ENCODE measurements at places on chromosomes 6 and 20. TPM values are rescaled to one million over a fixed set of nuclear protein-coding genes. Genes with fewer than 3 reads are reported as not detected.

DNA sequence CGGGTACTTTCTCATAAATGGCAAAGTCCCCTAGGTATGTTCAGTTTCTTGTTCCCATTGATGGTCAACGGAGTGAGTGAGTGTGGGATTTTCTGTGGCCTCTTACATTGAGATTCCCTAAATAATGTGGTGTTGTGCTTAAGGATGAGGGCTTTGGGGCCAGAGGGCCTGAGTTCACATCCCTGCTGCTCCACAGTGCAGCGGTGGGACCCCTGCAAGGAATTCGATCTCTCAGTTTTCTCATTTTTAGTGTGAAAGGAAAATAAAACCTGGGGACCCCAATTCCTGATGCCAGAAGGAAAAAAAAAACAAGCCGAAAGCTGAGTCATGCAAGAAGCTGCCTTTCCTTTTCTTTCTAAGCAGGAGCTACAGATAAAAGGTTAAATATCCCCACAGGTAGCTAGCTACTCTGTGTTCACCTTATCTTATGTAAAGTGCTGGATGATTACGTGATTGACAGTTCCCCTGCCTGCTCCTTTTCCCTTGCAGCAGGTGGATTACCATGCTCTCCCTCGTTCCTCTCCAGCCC lies 120.2 kb upstream of the CLDN20 start:
- no peak for DNase-seq

Gene HCRTR2
- polyA plus RNA-seq = 0.12 TPM

GRCh38 chr20:35627121-35627520 lies 11.5 kb downstream of the SPAG4 start:
- DNase-seq = no peak

GRCh38 chr6:160034036-160034930 lies 65.4 kb downstream of the IGF2R start:
- DNase-seq = no peak

GRCh38 chr6:99467509-99468106 lies 42.5 kb upstream of the PNISR start:
- peak; percentile 1 for DNase-seq

DNA sequence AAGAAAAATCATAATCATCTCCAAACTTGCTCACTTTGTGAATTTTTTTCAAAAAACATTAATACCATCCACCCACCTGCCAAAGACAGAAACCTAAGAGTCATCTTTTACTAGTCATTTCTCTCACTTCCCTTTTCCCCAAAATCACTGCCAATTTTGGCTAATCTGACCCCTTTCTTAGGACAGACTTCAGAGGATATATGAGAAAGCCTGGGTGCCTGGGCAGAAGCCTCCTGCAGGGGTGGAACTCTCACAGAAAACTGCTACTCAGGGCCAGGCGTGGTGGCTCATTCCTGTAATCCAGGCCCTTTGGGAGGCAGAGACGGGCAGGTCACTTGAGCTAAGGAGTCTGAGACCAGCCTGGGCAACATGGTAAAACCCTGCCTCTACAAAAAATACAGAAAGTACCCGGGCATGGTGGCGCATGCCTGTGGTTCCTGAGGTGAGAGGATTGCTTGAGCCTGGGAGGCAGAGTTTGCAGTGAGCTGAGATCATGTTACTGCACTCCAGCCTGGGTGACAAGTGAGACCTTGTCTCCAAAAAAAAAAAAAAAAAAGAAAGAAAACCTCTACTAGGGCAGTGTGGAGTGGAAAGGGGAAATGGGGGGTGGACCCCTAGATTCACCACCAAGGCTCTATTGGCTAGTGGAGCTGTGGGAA lies 3.8 kb downstream of the DEK start:
- no peak for DNase-seq

DNA sequence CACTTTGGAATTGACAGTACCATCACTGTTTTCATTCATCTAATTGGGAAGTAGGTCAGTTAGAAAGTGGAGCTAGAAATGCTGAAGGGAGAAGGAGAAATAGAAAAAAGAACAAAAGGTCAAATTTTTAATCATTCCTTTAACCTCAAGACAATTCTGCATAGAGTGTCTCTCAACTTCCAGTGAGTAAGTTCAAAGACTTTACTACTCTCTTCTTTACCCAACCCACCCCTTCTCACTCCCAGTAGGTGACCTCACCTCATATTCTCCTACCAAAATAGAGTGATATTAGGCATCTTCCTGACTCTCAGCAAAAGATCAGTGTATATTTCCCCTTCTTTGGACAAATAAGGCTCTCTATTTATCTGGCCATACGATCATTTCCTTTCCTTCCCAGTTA lies 340.0 kb upstream of the JAG1 start:
- no peak for DNase-seq

- DNase-seq = no peak
These were observed 2.5 kb downstream of the PMEPA1 start for GRCh38 chr20:57707320-57707719.

DNA sequence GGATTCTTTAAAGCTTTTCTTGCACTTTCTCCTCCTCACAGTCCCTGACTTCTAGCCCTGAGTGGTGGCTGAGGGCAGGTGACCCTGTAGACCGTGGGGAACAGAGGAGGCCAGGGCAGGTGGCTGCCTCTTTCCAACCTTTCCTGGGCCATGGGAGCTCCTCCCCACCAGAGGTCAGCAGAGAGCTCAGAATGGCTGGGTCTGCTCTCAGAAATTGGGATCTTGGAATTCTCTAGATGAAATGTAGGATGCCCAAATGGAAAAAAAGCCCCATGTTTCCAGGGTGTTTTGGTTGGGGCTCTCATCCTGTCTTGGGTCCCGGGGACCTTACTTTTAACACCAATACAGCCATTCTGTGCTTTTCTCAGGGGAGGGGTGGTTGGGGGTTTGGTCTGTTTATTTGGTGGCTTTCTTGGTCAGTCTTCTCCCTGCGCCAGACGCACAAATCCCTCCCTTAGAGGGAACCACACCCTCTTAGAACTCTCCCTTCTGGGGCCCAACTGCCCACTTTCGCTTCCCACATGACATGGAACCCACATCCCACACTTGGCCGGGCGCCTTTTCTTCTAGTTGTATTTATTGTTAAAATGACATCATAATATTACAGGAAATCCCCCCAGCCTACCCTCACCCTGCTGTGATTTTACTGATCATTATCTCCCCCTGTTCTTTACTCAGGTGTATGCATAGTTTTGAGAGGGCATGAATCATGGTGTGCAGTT lies 17.9 kb downstream of the GNAS start:
- DNase-seq = no peak

GRCh38 chr6:107542192-107542668 lies 52.3 kb downstream of the SOBP start:
- DNase-seq = no peak

DNA sequence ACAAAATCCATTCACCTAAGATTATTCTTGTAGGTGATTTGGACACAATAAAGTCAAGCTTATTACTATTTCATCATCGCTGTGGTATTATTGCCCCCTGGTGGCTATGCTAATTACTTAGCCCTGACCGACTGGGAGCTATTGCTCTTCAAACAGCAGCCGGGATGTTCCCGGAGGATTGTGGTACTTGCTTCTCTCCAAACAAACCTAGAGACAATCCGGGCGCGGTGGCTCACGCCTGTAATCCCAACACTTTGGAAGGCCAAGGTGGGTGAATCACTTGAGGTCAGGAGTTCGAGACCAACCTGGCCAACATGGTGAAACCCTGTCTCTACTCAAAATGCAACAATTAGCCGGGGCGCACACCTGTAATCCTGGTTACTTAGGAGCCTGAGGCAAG lies 15.4 kb upstream of the STMND1 start:
- peak; percentile 72 for DNase-seq

Gene PTGIS
- polyA plus RNA-seq = 6.5 TPM

DNA sequence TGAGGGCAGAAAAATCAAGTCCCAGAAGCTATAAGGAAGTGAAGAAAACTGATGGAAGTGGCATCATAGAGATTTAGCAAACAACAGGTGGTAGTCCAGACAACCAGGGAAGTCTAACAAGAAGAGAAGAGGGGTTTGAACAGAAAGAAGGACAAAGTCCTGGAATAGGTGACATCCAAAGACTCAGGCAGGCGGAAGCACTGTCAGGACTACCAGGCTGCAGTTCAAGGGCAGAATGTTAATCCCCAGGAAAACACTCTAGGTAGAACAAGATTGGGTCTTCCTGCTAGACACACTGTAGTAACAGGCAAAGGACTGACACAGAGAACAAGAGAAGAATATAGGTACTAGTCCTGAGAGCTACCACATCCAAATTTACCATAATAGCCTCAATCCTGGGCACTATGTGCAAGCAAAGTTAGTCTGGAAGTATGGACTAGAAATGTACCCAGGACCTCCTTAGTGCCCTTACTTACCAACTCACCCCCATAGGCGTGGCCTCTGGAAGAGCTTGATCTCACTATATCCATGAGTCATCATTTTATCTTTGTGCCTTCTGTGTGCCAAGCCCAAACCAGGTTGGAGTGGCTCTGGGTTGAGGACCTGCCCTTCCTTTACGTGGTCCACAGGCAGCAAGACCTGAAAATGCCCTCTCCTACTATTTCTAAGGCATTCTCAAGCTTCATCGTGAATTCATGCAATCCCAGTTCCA lies 2.2 kb upstream of the EPB41L2 start:
- DNase-seq = no peak

Gene FKBP1C
- polyA plus RNA-seq = 0.60 TPM

DNA sequence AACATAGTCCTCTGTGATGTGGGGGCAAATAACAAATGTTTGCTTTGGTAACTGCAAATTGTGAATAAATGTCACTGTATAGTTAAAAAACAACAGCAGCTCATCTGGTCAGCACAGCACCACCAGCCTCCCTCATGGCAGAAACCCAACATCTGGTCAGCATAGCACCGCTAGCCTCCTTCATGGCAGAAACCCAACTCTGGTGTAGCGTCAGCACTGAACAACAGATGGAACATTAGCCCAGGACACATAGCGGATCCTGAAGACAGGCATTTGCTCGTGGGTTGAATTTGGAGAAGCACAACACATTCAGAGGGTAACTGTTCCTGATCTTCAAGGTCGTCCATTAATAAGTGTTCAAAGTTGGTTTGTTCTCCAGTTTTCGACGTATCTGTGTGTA lies 265.9 kb downstream of the DLL1 start:
- DNase-seq = peak; percentile 78
